SIG-M5 (cell line): ENCODE measurements at places on chromosomes 5 and 9.

DNA sequence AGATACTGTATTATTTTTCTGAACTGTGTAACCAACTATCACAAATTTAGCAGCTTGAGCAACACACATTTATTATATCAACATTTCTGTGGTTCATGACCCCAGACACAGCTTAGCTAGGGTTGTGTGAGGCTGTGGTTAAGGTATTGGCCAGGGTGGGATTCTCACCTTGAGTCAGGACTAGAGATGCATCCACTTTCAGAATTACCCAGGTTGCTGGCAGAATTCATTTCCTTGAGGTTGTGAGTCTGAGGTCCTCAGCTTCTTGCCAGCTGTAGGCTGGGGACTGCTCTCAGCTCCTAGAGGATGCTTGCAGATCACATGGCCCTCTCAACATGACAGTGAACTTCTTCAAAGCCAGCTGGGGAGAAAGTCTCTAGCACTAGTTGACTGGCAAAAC is 122.5 kb upstream of the RASGRF2 start:
- DNase-seq = no peak

GRCh38 chr9:121107881-121108280 is 33.1 kb downstream of the CNTRL start:
- DNase-seq = no peak

- DNase-seq = no peak
Measured at GRCh38 chr5:67053229-67053628, 143.4 kb downstream of the CD180 start.

GRCh38 chr9:108389056-108389455 is 466.7 kb downstream of the ACTL7B start:
- DNase-seq = no peak

- no peak for DNase-seq
Measured at GRCh38 chr9:38434853-38435252, 10.6 kb upstream of the IGFBPL1 start.

GRCh38 chr5:101103874-101104273 is 200.8 kb upstream of the ST8SIA4 start:
- no peak for DNase-seq

DNA sequence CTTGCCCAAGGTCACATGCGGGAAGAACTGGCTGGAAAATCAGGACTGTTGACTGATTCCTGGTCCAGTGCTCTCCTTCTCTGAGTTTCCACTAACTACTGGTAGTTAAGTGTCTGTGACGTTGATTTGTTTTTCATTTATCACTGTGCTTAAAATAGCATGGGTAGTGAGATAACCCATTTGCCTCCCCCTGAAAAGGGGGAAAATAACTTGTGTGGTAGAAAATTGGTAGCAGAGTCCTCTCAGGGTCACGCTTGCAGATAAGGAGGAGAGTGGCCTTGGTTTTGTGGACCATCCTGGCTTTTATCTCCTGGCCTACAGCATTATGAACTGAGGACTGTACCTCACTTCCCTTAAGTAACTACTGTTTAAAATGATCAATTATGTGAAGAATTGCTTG is 10.9 kb downstream of the FUBP3 start:
- no peak for DNase-seq

DNA sequence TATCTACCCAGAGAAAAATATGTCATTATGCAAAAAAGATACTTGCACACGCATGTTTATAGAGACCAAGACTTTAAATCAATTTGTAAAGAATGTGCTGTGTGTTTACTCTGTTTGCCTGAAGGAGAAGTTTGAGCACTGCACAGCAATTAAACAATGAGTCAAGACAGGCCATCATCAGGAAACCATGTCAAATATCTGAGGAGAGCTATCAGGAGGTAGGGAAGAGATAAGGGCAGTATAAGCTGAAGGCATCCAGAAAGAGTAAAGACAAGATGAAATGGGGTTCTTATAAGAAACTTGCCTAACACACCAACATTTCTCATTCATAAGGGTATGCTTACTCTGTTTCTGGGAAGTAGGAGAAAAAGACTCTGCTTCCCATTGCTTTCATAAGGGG is 405.8 kb upstream of the PTGER4 start:
- no peak for DNase-seq

DNA sequence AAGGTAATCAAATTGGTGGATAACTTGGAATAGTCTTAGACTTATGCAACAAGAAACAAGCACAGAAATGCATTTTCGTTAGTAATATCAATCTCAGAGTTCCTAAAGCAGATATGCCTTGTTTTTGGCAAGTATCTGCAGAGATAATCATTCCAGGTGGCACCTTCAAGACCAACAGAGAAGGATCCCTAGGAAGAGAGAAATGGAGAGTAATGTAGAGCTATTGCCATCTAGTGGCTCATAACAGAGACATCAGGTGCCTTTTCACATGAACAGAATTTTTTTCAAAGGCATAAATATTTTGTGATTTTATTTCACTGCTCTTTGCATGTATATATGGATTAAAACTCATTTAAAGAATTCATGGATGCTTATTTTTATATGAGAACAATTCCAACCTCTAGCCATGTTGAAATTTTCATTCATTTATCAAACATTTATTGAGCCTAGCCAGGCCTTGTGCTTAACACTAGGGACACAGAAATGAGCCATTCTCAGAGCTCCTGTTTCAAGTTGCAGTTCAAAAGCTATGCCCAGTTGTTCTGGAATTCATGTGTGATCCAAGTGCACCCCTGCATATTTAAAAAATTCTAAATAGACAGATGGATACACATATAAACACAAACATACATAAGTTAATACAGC is 117.5 kb upstream of the OR13F1 start:
- DNase-seq = no peak

DNA sequence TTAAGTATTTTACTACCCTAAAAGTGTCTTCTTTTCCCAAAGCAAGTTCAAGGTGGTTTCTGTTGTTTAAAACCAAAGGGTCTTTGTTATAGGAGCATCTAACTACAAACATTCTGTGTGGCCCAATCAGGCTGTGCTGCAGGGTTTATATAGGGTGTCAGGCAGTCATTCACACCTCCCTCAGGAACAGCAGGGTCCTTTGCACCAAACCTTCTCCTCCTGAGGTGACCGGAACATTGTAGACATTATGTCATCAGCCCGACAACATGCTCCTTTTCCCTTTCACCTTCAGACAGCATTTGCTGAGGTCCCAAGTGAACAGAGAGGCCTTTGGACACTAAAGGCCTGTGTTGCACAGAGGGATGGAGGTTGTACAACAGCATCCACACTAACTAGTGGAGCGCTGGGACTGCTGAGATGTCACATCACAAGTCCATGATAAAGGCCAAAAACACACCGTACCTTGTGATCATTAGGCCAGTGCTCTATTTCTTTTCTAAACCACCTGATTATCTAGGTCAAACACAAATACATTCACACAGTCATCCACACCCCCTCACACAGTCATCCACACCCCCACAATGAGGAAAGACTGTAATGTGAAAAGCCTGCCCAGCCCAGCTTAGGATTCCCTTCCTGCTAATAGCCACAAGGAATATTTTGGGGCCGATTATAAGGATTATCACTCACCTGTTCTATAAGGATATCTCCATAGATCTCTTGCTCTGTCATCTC is 123.8 kb upstream of the VLDLR start:
- no peak for DNase-seq

DNA sequence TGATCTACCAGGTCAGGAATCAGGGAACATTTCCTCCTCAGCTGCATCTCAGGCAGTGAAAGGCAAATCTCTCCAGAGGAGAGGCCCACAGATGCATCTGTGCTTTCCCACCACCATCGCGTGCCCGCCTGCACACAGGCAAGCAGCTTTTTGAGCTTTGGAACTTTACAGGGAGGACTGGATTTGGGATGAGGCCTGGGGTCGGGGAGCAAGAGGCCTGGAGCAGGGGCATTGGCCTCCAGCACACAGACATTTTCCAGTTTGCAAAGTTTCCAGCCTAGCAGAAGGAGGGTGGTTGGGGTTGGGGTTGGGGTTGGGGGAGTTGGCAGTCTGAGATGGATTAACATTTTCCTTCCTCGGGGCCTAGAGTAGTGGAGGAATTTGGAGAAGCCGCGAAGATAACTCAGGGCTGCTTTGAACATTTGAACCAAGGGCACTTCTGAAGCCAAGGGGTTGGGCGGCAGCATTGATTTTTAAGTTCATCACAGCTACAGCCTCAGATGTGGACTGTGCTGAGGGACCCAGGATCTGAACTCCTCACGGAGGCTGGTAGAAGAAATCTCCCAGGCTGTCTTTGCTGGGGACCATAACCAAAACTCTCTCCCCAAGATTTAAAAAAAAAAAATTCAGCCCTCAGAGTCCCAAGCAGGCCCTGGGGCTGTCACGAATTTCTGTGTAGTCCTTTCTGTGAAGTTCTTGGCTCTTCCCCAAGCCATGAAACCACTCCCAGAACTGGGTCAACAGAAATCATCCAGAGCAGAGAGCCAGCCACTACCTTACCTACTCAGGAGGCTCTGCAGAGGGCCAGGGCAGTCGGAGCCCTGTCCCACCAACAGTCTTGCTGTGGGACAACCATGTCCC is 25.6 kb downstream of the C5orf15 start:
- DNase-seq = no peak

DNA sequence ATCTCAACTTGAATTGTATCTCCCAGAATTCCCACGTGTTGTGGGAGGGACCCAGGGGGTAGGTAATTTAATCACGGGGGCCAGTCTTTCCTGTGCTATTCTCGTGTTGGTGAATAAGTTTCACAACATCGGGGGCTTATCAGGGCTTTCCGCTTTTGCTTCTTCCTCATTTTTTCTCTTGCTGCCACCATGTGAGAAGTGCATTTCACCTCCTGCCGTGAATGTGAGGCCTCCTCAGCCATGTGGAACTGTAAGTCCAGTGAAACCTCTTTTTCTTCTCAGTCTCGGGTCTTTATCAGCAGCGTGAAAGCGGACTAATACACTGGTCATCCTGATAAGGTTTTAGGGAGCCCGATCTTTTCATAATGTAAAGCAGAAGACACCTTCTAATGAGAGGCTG is 687.0 kb upstream of the FTMT start:
- no peak for DNase-seq

DNA sequence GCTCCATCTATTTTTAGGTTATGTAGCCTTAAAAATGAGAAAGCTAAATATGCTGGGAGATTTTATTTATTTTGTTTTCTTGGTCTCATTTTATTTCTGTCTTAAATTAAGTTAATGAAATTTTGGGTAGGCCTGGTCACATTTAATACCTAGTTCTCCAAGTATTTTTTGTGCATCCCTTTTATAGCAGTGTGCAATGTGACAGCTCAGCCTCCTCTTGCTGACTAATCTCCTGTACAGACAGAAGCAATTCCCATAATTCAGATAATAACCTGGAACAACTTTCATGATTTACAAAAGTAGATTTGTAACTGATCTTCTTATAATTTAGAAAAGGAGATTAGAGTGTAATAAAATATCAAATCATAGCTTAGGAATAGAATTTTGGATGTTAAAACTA is 403.9 kb downstream of the ADGRV1 start:
- no peak for DNase-seq

GRCh38 chr5:89374144-89374784 is 491.3 kb upstream of the MEF2C start:
- no peak for DNase-seq

DNA sequence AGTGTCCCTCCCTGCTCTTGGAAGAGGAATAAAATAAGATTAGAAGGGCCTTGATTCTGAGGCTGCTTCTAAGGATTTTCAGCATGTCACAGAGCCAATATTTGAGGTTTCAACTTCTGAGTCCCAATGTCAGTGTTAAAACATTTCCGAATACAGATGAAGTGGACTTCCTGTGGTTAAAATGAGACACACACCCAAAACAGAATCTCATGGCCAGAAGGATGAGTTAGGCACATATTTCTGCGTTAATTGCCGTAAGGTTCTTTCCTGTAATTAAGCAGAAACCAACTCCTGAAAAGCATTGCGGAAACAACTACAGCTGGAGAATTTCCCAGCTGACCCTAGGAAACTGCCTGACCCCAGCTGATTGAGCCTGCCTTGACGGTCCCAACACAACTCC is 10.4 kb upstream of the ZNF354B start:
- DNase-seq = no peak

DNA sequence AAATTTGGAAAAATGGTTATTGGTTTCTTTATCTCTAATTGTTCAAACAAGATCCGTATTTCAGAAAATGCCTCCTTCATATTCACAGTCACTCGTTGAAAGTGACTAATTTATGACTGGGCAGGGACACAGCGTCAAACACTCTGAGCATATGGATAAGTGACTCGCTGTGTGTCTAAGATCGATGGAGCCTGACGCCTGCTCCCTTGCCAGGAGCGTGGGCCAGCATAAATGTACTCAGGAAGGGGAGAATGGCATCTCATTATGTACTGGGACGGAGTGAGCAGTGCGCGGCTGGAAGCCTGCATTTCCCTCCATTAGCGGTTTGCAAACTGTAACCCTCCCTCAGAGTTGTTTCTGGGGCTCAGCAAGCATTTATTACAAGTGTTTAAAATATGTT is 79.8 kb upstream of the CAST start:
- DNase-seq = no peak

- no peak for DNase-seq
Measured at GRCh38 chr5:38830521-38831051, 15.2 kb upstream of the OSMR start.

GRCh38 chr5:6832994-6833393 is 119.8 kb downstream of the TENT4A start:
- DNase-seq = no peak

DNA sequence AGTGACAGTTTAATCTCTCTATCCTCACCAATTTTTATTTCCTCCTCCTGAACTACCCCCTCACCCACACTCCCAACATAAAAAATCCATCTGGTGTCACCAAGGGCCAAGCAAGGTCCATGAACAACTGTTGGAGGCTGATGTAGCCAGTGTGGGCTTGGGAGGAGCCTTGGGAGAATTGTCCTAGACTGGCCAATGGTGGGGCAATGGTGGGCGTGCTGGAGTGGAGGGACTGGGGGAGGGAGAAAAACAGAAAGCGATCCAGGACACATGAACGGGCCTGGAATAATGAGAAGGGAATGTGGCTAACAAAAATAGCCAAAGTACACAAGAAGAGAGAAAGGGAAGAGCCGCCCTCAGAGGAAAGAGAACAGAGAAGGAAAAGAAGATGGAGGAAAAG is 272.6 kb downstream of the ENC1 start:
- no peak for DNase-seq

DNA sequence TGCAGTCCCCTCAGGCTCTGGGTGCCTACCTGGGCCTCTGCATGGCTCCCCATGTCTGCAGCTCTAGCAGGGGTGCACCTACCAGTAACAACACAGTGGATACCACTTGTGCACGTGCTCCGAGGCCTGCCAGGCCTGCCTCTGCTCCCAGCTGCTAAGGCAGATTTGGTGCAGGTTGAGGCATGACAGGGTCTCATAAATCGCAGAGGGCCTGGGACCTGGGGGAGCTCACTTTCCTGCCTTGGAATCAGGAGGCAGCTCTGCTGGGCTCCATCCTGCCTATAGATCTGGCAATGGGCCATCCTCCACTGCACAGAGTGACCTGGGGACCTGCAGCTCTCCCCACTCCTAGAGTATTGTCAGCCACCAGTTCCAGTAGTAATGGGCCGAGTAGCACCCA is 121.9 kb upstream of the CXCL14 start:
- no peak for DNase-seq

- DNase-seq = no peak
Measured at GRCh38 chr5:138662599-138662998, 87.4 kb upstream of the HSPA9 start.
